AG10803 (cell line): ENCODE measurements at places on chromosomes 1 and 21.

DNA sequence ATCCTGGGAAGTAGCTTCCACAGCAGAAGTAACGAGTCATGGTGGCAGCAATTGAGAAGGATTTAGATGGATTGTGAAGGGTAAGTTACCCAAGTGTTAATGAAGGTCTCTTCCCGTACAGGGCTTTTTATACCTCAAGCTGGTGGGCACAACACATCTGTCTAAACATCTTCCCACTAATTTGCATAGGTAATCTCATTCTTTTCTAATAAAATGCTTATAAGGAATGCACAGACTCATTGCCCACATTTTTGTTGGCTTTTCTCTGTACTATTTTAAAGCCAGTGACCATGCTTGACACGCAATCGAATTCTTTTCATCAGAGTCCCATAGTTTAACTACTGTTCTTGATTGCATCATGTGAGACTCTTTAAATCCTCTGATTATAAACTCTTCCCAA is at the start of gene KRTAP7-1:
Gene KRTAP7-1, minus strand, starts transcription at position 101 of the 400 bp plus-strand sequence. Its CDS starts 61 bp downstream, at position 40.
- DNase-seq = no peak

- DNase-seq = peak; percentile 56
These were observed 64.0 kb downstream of the SLC19A1 start for GRCh38 chr21:45478115-45478801.

- DNase-seq = peak; percentile 25
These were observed 133.1 kb downstream of the SMYD3 start for GRCh38 chr1:246373828-246374569.

DNA sequence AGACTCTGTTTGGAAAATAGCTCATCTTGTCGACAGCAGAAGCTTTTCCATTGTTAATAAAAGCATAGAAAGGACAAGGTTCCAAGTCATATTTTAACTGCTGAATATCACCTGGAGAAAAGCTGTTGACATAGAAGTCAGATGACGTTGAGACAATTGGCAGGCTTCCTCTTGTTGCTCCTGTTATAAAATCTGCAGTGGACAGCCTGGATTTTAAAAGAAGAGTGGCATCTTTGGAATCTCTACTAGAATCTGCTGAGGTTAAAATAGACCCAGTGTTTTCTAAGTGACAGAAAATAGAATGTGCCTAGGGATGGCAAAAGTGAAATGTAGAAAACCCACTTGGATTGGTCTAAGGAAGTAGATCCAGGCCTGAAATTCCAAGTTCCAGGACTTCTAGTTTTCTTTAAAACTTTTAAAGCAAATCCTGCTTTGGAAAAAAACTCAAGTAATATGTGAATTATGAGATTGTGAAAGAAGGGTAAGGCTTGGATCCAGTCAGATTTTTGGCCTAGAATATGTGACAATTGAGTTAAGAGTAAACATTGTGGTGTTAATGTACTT is 53.6 kb upstream of the NEXN start:
- DNase-seq = peak; percentile 78
